Hematopoietic multipotent progenitor cell treated with erythropoietin and hydrocortisone succinate and interleukin-3 and kit ligand, for 8 days (in vitro differentiated cells): ENCODE measurements at places on chromosomes 5 and 9.

GRCh38 chr5:115396688-115397087 is 100.2 kb upstream of the CCDC112 start:
- no peak for DNase-seq

GRCh38 chr9:81268048-81268447 is 421.3 kb downstream of the TLE1 start:
- no peak for DNase-seq

GRCh38 chr9:131167936-131168335 is 42.5 kb downstream of the NUP214 start:
- DNase-seq: no peak

DNA sequence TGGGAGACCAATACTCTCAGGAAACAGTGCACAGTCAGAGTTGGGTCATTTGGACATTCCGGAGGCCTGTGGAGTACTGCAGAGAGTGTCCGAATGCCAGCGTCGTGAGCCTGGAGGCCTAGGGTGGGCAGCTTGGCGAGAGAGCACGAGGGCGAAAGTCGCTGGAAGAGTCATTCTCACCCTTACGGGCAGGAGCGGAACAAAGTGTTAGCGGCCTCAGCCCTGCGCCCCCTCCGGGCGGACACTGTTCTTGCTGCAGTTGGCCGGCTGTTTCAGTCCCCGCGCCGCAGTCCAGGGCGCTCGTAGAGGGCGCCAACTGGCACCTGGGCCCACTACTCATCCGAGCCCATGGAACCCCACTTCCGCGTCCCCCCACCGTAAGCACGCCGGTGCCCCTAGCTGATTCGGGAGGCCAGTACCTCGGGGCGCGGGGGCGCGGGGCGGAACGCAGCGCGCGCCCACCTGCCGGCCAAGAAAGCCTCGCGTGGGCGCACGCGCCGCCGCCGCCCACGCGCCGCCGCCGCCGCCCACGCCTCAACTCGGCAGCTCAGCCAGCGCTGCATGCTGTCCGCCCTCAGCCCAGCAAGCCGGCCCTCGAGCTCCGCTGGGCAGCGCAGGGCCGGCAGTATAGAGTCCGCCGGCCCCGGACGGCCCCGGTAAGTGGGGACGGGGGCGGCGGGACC is 99.7 kb upstream of the CCL21 start:
- DNase-seq: no peak

- no peak for DNase-seq
Measured at GRCh38 chr5:9072701-9073100, 473.2 kb downstream of the SEMA5A start.

DNA sequence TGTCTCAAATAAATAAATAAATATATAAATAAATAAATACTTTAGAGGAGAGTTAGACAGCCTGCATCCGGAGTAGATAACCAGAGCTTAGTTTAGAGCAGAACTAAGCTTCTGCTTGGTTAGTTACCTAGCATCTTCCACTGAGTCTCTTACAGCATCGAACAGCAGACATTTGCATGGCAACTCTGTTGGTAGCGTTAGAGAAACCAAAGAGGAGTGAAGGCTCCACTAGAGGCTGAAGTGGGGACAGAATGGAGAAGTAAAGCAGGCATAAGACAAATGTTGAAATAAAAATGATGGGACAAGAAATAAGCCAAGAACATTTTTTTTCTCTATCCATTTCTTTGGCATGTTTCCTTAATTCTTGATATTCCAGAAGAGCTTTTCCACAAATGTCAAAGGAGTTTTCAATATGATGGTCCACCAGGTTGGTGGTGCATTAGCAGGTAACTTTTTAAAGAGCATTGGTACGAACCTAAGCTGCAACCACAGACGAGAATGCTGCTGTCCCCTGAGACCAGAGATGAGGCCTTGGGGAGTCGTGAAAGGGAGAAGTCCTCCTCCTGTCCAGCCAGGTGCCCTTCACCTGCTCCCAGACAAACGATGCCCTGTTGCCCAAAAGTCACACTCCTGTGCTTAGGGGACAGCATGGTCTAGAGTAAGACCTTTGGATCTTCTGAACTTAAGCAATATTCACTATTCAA is 438.3 kb downstream of the DIRAS2 start:
- no peak for DNase-seq

GRCh38 chr9:28341913-28342312 is 768.6 kb upstream of the C9orf72 start:
- no peak for DNase-seq

- DNase-seq: no peak
Measured at GRCh38 chr9:97425973-97426336, 14.1 kb downstream of the TDRD7 start.

- no peak for DNase-seq
Measured at GRCh38 chr5:124956471-124957029, 210.1 kb upstream of the ZNF608 start.
